Activated B cell treated with CpG ODN at 0.5 μM for 24 hours (primary cell): ENCODE measurements at places on chromosomes 4 and X. TPM values are rescaled to one million over a fixed set of nuclear protein-coding genes. Genes with fewer than 3 reads are reported as not detected.

BOD1L1 gene
- total RNA-seq = 77.1 and 79.3 TPM in 2 replicates

NPNT gene
- total RNA-seq = not detected in 2 replicates

PALLD gene
- 0.42 and 0.44 TPM in 2 replicates for total RNA-seq

DNA sequence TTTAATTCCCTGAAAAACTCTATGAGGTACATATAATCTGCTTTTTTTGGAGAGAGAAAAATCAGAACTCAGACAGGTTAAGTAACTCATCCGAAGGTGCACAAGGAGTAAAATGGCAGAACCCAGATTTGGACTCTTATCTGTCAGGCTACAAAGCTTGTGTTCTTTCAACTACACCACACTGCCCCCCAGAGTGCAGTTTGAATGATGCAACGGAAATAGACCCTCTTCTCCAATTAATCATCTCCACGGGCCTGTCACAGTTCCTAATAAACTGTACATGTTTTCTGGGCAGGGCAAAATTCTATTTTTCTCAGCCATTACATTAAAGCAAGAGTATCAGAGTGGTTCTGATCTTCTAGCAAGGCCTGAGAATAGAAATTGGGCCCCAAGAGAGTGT lies 35.3 kb upstream of the DCX start:
- DNase-seq = no peak

- no peak for DNase-seq
These were observed 419.8 kb upstream of the AMOT start for GRCh38 chrX:113260474-113260873.

GRCh38 chr4:183905593-183906488 lies 734 bp downstream of the STOX2 start:
- no peak for DNase-seq

DNA sequence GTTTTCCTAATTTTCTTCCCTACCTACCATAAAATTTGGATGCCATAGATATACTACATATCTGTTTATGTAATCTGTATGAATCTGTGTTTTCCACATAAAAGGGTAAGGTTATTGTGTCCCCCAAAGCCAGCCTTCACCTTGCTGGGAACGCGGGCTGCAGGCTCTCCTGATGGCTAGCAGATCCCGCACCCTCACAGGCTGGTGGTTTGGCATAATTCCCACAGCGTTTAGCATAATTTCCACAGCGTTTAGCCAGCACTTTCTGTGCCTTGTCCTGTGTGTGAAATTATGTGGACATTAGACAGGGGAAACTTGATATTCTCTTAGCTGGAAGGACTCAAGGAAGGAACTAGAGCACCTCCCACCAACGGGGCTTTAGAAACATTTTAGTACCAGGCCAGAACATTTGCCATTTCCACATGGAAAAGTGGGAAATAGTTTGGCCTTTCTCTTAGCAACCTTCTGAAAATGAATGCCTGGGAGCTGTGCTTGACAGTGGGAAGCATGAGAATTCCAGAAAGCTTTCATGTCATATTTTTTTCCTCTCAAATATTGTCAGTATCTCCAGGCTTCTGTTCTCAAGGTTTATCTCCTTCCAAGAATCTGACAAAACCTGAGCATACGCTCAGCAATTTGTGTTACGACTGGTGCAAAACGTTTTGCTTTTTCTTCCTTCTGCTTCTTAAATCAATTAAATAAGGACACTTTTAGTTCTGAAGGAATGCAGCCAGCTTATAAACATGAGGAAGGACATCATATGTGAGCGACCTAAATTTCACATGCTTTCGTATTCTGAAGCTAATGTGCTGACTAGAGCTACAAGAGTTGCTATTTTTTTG lies 67.9 kb downstream of the STK32B start:
- no peak for DNase-seq

- no peak for DNase-seq
These were observed at the start of gene SH2D1A for GRCh38 chrX:124346117-124346876. Gene SH2D1A (plus strand): TSS chrX:124346563. CDS start chrX:124346643, 80 bp downstream.

DNA sequence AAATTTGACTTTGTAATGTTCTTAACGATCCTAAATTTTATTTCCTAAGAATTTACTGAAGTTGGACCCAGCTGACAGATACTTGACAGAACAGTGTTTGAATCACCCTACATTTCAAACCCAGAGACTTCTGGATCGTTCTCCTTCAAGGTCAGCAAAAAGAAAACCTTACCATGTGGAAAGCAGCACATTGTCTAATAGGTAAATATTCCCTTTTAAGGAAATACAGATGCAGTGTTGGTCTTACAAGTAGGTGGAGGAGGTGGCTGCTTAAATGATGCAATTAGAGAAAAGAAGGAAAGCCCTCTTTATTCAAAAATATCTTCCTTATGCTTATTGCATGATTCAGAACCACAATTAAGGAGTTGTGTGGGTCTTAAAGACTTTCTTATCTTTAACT lies 73.5 kb downstream of the RS1 start:
- no peak for DNase-seq
